Fibroblast of lung (primary cell): ENCODE measurements at places on chromosomes 6 and 20. TPM values are rescaled to one million over a fixed set of nuclear protein-coding genes. Genes with fewer than 3 reads are reported as not detected.

DNA sequence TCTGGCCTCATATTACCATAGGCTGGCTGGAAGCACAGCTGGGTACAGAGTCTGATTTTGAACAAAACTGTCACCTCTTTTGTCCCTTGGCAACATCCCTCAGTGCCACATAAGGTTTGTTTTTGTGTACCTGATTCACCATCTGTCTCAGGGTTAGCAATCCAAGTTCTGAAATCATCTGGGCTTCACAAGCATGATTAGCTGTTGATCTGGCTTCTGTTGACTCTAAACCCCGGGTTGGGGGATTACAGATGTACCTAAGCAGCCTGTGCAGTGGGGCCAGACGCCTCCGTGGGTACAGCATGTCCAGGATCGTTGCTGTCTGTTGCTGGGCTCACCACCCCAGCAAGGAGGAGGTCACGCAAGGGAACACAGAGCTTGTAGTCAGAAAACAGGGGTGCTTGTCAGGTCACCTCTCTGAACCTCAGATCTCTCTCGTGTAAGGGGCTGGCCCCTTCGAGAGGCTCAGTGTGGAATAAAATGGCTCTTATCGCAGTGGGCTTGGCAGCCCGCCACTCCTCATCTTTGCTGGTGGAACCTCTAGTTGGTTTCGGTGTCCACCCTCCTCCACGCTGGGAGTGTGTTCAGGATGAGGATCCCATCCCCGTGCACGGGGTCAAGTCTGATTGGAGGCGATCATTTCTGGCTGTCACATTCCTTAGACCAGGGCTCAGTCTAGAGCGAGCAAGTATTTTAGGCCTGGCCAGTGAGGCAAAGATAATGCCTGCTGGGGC, 39.2 kb upstream of the ZNF831 start:
- DNase-seq: no peak

GRCh38 chr6:42355416-42355815, 96.3 kb downstream of the TRERF1 start:
- no peak for DNase-seq

DNA sequence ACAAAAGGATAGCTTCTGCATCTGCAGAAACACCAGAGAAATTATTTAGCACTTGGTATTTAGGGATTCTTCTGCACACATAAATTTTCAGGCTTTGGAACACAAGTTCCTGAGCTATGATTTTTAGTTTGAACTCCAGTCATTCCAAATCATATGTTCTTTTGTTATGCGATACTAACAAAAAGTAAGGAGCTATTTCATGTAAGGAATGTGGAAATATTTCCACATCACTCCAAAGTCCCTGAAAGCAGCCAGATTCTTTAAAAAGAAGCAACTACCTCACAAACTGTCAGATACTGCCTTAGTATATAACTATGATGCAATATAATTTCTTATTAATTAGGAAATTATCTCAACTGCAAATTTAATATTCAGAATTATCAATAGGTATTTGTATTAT, 106.9 kb downstream of the RNGTT start:
- DNase-seq: no peak

GRCh38 chr6:999552-999951, 306.6 kb upstream of the EXOC2 start:
- DNase-seq: no peak

DNA sequence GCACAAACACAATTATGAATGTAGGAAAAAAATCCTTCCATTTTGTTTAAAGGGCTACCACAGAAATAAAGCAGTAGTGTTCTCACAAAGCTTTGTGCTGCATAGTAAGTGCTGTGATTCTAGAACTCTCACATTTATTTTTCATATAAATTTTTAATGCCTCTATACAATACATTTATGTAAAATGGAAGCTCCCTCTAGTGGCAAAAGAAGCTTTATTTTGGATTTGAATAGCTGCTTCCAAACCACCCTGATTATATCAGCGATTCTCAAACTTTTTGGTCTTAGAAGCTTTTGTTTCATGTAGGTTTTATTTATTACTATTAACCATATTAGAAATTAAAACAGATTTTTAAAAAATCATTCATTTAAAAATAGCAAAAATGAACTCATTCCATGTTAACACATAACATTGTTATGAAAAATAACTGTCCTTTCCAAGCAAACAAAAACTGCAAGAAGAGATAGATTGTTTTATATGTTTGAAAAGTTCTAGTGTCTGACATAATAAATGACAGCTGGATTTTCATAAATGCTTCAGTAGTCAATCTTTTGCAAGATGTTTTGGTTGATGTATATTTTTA, 38.4 kb downstream of the HS3ST5 start:
- peak; percentile 12 for DNase-seq

GRCh38 chr6:137033828-137034227, 10.9 kb downstream of the IL20RA start:
- no peak for DNase-seq

DNA sequence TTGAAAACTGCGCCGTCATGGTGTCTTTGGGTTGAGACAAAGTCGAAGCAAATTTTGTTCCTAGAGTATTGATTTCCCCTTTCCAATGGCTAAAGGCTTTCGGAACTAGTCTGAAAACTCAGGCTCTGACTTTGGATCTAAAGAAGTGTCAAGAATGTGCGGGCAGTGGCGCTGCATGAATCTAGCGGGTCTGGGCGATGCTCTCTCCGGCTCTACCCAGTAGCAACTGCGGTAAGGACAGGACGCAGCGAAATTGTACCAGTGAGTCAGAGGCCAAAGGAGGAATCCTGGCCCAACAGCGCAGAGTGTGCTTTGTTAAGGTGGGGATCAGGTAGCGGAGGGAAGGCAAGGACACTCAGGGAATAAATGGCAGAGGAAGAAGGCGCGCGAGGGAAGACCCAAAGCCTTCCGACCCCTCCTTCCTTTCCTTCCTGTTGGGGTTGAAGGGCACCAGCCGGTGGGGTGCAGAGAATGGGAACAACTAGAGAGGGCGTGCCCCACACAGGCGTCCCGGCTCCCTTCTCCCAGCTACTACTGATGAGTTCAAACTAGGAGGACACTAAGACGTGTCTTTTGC, 32.1 kb downstream of the HLA-F start:
- no peak for DNase-seq

DNA sequence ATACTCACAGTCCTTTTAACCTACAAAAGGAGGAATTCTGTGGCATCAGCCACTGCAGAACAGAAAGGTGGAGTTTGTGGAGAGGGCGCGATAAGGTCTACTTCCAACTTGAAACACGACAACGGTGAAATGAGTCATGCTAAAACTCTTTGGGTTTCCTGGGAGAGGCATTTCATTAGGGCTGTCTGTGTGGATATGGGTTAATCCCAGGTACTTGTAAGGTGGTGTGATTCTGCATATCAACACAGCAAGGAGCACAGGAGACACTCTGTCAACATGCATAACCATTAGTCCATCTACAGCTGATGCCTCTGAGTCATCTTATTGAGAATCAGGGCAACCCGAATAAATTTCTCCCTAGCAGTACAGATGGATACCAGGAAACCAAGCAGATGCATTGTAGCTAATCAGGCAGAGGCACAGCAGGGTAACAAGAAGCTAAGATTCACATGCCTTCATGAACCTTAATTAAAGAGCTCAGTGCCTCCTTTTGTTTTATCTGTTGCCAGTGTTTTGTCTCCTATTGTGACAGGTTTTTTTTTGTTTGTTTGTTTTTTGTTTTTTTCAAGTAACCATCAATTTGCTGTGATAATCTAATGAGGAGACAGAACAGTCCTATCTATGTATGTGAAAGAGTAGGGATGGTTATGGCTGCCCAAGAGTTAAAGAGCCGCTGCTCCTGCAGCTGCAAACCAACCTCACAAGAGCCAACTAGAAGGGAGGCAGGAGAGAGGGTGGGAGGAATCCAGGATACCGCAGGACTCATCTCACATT, 315.8 kb upstream of the SOX4 start:
- no peak for DNase-seq

- DNase-seq: no peak
Observed at GRCh38 chr6:80689716-80690395, 583.4 kb downstream of the BCKDHB start.

DNA sequence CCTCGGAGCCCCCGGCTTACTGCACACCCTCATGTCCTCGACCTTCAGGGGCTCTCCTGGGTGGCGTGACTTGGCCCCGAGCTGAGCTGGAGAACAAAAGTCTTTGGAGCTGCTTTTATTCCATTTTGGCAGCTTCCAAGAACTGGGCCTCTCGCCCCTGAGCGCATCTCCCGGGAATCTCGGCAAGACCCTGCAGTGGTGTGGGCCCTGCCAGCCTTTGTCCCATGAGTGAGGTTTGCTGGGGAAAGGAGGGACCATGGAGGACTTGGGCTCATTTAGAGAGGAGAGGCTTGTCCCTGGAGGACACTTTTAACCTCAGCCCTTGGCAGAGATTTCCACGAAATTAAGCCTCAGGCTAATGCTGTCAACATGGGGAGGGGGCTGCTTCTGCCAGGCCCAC, 62.3 kb upstream of the SLCO4A1 start:
- DNase-seq: no peak

DNA sequence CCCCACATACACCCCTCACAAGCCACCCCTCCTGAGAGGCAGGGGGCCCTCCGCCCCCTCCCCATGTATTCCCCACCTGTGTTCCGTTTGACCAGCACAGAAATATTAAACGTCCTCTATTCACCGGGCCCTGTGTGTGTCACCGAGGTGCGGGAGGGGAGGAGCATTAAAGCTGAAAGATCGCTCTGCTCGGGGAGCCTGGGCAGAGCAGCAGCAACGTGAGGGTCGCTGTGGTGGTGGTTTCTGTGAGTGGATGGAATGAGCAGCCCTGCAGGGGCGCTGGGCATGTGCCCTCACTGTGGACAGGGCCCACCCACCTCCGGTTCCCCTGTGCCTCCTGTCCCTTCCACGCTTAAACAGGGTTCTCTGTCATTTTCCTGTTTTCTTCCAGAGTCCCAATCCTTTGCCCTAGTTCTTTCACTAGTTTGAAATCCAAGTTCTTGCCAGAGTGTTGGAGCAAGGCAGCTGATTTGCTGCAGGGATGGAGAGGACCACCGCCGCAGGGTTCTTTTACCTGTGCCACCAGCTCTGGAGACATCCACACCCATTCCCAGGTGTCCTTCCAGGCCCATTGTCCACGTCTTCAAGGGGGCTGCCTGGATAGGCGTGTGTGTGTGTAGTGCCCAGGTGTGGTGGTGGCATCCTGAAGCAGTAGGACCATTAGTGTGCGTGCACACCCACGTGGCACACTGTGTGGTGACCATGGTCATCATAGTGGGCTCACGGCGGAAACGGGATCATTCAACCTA, 37.6 kb upstream of the MDFI start:
- no peak for DNase-seq

DNA sequence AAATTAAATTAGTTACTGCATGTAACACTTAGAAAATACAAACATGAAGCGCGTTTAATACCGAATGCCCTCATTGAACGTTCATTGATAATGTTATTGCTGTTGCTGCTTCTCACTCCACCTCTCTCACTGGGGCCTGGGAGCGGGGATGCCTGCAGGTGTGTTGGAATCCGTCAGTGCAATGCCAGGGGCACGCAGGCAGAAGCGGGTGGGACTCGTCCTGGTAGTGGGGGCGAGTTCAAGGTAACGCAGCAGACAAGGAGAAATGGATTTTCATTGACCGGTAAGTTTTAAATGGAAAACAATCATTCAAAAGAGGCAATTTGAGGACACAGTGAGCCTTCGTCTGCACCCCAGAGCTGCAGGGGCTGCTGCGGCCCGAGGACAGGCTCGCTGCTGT, 71.2 kb upstream of the AFDN start:
- DNase-seq: no peak

- no peak for DNase-seq
Observed at GRCh38 chr20:57301026-57301425, 28.6 kb upstream of the SPO11 start.

GRCh38 chr6:163291622-163292021, 122.9 kb upstream of the QKI start:
- no peak for DNase-seq

GRCh38 chr6:42091718-42092023, 41.3 kb downstream of the TAF8 start:
- no peak for DNase-seq

- DNase-seq: no peak
Observed at GRCh38 chr20:61430228-61430624, 178.2 kb downstream of the CDH4 start.

DNA sequence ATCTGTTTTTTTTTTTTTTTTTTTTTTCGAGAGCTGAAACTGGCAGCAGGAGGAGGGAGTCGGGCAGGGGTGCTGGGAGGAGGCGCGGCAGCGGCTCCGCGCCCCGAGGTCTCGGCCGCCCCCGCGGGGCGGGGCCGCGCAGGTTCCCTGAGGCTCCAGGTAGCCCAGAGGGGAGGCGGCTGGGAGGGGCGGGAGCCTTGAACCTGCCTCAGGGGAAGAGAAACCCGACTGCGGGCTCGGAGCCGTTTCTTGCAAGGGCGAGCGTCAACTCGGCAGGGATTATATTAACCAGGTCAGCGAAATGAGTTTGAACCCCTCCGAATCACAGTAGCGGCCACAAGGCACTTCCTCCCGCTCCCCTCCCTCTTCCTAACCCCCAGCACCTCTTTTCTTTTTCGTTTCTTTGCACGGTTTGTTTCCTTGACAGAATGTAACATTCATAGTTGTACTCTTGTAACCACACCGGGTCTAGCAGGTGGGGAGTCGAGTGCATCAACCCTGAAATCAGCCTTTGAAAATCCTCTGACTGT, 2.0 kb downstream of the MYB start:
- no peak for DNase-seq

DNA sequence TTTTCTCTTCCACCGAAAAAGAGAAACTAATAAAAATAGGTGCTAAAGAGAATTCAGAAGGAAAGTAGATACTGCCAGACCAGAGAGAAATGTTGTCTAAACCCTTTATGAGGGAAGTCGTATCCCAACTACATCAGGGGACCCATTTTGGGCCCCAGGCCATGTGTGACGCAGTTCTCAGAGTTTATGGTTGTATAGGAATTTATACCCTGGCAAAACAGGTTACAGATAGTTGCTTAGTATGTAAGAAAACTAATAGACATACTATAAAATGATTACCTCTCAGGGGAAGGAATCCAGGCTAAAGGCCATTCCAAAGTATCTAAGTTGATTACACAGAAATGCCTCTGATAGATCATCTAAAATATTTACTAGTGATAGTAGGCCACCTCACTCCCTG, 28.6 kb upstream of the SLC52A3 start:
- no peak for DNase-seq

- DNase-seq: peak; percentile 20
Observed at GRCh38 chr20:59939052-59939878, 840 bp downstream of the PPP1R3D start.

- DNase-seq: peak; percentile 46
Observed at GRCh38 chr6:11769811-11770545, 8.6 kb downstream of the ADTRP start.

GRCh38 chr6:88823998-88824397, 139.4 kb downstream of the RNGTT start:
- DNase-seq: peak; percentile 32

The TSPO2 gene
- polyA plus RNA-seq: not detected in 2 replicates

The PXMP4 gene
- polyA plus RNA-seq: 4.1 and 5.2 TPM in 2 replicates

The SLC35D3 gene
- not detected in 2 replicates for polyA plus RNA-seq

The TCFL5 gene
- polyA plus RNA-seq: 9.8 and 11.1 TPM in 2 replicates

The OR2H1 gene
- polyA plus RNA-seq: not detected in 2 replicates

The SIRPB1 gene
- not detected in 2 replicates for polyA plus RNA-seq
